Fibroblast of villous mesenchyme (primary cell): ENCODE measurements at places on chromosomes 4 and X. TPM values are rescaled to one million over a fixed set of nuclear protein-coding genes. Genes with fewer than 3 reads are reported as not detected.

DNA sequence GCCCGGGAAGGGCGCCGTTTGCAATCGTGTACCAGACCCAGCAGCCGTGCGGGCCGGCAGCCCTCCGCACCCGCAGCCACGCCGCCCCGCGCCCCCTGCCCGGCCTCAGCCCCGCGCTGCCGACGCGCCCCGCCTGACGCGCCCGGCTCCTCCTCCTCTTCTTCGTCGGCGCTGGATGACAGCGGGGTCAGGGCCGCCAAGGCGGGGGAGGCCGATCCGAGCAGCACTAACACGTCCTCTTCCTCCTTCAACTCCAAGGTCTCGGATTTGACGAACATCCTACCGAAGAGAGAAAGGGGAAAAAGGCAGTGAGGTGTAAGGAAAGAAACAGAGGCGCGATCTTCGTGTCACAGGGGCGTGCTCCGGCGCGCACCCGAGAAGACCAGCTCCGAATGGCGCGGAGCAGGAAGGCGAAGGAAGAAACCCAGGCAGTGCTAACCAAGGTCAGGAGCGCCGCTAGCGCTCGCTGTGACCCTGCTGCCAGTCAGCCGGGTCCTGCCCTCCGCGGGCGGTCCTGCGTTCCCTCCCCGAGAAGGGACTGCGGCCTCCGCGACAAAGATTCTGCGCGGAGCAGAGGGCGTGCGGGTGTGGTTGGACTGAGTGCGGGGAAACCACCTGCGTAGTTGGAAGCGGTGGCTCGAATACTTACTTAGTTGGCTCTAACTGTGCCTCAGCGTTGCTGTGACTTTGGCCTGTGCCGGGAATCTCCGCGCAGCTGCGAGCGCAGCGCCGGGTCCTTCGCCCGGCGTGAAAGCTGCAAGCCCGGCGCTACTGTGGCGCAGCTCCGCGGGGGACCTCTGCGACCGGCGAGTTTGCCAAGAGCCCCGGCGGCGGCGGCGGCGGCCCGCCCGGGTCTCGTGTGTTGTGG is 548 bp downstream of the NEUROG2 start:
- DNase-seq: peak; percentile 25

- no peak for DNase-seq
Observed at GRCh38 chr4:174553031-174553430, 30.7 kb upstream of the HPGD start.

DNA sequence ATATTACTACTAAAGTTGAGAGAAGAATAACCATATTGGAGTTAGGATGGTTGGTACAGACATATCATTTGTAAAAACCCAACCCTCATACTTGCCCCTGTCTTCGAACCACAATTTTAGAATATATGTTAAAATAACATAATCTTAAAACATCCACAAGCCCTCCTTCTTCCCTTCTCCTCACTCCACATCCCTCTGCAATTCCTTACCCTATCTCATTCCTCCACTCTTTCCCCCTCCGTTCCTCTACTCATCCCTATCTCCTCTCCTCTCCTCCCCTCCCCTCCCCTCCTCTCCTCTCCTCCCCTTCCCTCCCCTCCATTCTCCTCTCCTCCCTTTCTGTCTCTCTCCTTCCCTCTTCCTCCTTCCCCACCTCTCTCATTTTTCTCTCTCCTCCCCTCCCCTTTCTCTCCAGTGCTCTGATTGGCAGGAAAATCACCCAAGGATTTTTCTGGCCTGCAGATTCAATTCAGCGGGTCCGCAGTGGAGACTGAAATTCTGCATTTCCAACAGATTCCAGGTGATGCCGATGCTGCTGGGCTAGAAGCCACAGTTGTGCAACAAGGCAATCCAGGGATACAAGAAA is 17.4 kb upstream of the ODAM start:
- DNase-seq: no peak

- DNase-seq: no peak
Observed at GRCh38 chr4:6937754-6938153, 28.1 kb downstream of the TBC1D14 start.

The BRS3 gene
- not detected in 2 replicates for total RNA-seq

The ERVMER34-1 gene
- total RNA-seq: under 0.01 and 0.32 TPM in 2 replicates
